Mesenteric fat pad (tissue), 1 donor: ENCODE measurements at places on chromosomes 5 and 9. TPM values are rescaled to one million over a fixed set of nuclear protein-coding genes. Genes with fewer than 3 reads are reported as not detected.

The SLC45A2 gene
- total RNA-seq, result not detected

The CYLC2 gene
- not detected for total RNA-seq

The ABO gene
- total RNA-seq, result 2.3 TPM

- no peak for DNase-seq
Measured at GRCh38 chr5:166772770-166773169, 1518.7 kb upstream of the WWC1 start.

GRCh38 chr5:35230038-35230611, at the start of gene PRLR:
TSS of gene PRLR (minus strand) at chr5:35230487. CDS start at chr5:35089620, 140,867 bp downstream.
- DNase-seq, result no peak
